ENCODE measurements at places on chromosomes 4 and X.

- DNase-seq: no peak
Measured at GRCh38 chr4:92237559-92237958, 66.2 kb upstream of the GRID2 start.

GRCh38 chrX:134158821-134159512, 78.0 kb upstream of the CCDC160 start:
- no peak for DNase-seq

DNA sequence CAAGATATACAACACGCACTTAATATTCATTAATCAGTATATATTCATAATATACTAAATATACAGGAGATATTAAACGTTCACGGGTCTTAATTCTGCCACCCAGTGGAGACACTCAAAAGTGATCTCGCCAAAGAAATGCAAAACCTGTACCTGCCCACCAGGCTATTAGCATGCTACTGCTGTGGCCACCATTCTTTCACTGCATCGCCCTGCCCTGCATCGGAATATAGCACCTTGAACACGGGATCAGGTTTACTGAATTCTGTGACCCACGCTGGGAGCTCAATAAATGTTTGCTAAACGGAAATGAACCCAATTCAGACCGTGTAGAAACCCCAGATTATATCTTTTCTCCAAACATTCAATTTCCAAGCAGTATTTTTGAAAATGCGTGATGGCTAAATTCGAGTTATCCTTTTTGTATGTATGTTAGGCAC, 840 bp upstream of the CLCN3 start:
- peak; percentile 34 for DNase-seq

- no peak for DNase-seq
Measured at GRCh38 chr4:174147863-174148262, 135.6 kb downstream of the FBXO8 start.

- no peak for DNase-seq
Measured at GRCh38 chr4:121030711-121031110, 41.6 kb downstream of the NDNF start.

DNA sequence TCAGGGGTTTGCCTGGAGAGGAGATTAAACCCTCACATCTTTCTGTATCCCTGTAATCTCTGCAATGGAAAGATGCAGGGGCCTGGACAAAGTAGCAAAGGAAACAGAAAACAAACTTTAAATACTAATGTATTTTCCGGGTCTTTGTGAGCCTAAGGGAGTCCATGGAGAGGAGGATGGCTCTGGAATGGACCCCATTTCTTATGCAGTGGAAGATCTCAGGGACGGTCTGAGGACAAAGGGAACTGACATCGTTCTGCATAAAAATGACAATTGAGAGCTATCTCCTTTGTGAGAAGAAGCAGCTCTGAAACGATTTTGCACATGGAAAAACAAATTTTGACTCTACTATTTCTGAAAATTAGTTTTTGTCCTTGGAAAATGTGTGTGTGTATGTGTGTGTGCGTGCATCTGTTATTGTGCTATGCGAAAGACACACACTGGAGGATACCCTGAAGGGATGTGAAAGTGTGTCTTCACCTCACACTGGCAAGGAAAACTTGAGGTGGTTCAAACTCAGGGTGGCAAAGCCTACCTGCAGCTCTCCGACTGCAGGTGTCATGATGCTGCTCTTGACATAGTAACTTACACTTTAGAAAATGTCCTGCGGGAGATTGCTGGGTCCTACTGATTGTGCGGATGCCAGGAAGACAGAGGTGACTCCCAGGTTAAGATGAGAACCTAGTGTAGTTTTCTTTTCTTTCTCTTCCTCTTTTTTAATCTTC, 126.4 kb upstream of the JADE1 start:
- no peak for DNase-seq

GRCh38 chr4:184420402-184420801, 53.9 kb downstream of the IRF2 start:
- no peak for DNase-seq

- DNase-seq: peak; percentile 94
Measured at GRCh38 chr4:127782025-127782274, 172 bp upstream of the HSPA4L start.

- DNase-seq: no peak
Measured at GRCh38 chrX:7680181-7680580, 162.8 kb upstream of the VCX start.

All from right hindlimb (tissue), 1 donor.